ENCODE measurements at places on chromosomes 1 and 21.

GRCh38 chr1:204455063-204455830, 39.4 kb downstream of the PIK3C2B start:
- DNase-seq = no peak

GRCh38 chr1:201044119-201044518, 20.6 kb upstream of the KIF21B start:
- DNase-seq = no peak

- DNase-seq = no peak
Observed at GRCh38 chr1:204254031-204254661, 40.4 kb upstream of the GOLT1A start.

- DNase-seq = no peak
Observed at GRCh38 chr1:118097622-118098348, 87.2 kb downstream of the SPAG17 start.

- no peak for DNase-seq
Observed at GRCh38 chr1:57578680-57579079, 154.8 kb upstream of the DAB1 start.

- DNase-seq = no peak
Observed at GRCh38 chr1:7572654-7573152, 198.4 kb upstream of the VAMP3 start.

DNA sequence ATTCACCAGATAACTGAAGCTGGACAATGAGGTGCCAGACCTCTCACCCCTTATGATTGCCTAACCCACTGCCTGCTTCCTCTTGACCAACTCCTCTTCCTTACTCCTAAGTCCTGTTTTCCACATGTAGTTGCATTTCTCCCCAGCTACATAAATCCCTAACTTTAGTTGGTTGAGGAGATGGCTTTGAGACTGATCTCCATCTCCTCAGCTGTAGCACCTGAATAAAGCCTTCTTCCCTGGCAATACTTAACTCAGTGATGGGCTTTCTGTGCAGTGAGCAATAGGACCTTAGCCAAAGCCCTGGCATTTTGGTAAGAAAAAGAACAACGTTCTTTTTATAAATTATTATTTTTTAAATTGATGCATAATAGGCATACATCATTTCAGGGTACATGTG, 691.1 kb downstream of the MATN1 start:
- no peak for DNase-seq

- DNase-seq = no peak
Observed at GRCh38 chr1:5053744-5054143, 399.3 kb downstream of the AJAP1 start.

- DNase-seq = peak; percentile 32
Observed at GRCh38 chr1:205344066-205344928, 12.4 kb downstream of the KLHDC8A start.

- DNase-seq = peak; percentile 29
Observed at GRCh38 chr1:116987256-116987555, 14.4 kb upstream of the CD101 start.

- DNase-seq = no peak
Observed at GRCh38 chr1:14521622-14522021, 76.9 kb upstream of the KAZN start.

DNA sequence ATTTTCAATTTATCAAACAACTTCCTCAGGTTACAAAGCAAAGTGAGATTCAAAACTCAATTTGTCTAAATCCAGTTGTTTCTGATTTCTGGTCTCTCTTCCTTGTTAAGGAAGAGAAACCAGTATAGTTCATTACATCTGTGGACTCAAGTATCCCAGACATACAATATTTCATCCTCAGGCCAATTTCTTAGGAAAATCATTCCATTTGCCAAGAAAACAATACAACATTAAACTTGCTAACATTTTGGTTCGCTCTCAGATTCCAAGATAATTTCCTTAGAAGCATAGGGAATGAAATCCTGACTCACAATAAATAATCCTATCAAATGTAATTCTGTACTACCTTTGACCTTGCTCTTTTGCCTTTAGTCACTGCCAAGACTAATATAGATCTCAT, 11.2 kb upstream of the TTLL7 start:
- DNase-seq = no peak

- DNase-seq = no peak
Observed at GRCh38 chr1:43565600-43566360, 35.1 kb downstream of the PTPRF start.

GRCh38 chr1:74266001-74266400, 30.8 kb downstream of the TNNI3K start:
- DNase-seq = no peak

- DNase-seq = no peak
Observed at GRCh38 chr1:38569932-38570656, 289.5 kb downstream of the RRAGC start.

DNA sequence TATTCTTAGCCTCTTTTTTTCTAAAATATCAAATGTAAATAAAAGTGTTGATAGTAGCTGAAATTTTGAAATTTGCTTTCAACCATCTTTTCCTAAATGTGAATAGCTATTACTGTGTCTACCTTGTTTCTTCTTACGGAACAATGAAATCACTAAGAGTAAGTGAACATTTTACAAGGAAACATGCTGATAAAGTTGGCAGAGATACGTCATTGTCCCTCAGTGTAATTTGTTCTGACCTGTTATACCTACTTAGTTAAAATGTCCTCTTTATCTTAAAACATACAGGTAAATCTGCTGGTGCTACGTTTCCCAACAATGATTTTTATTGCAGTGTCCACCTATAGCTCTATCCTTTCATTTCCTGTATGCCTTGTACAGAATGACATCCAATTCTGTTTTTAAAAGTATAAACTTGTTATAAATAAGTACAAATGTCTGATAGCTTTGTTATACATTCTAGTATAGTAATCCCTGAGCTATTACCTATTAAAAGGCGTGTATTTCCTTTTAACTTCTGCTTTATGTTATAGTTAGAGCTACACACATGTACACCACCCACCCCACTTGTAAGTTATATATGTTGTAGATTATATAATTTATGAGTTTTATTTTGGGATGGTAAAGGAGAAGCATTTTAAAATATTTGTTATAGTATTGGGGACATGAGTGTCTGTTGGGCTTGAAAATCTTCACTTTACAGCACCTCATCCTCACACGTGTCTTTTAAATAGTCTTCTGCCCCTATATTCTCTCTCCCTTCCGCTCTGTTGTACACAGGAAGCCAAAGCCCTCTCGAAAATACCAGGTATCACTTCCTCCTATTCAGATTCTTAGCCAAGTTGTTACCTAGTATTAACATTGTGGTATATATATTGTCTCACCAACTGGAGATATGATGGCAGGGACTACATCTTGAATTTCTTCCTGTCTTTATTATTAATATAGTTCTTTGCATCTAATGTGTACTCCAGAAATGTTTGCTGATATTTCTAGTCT, 25.2 kb downstream of the LAMC1 start:
- DNase-seq = no peak

GRCh38 chr1:226942392-226942791, 2.3 kb downstream of the COQ8A start:
- DNase-seq = no peak

GRCh38 chr1:223341121-223341520, 22.9 kb downstream of the SUSD4 start:
- no peak for DNase-seq

- no peak for DNase-seq
Observed at GRCh38 chr1:224116131-224116530, 2.2 kb downstream of the FBXO28 start.
